ENCODE measurements at places on chromosomes 3 and 15.

DNA sequence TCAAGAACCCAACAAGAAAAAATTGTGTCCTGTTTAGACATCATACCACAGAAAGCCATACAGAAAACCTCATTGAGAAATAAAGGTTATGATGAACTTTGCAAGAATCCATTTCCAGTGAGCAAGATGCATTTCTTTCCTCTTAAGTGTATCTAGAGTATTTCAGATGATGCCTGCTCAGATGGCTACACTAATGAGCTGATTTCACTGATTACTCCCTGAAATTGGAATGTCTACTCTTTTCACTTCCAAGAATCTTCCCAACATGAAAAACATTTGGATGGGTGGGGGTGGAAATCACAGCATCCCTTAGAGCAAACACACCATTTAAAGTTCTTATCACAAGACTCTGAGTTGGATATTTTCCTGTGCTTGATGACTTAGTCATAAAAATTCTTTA, 41.4 kb upstream of the IL12A start:
- DNase-seq = no peak

DNA sequence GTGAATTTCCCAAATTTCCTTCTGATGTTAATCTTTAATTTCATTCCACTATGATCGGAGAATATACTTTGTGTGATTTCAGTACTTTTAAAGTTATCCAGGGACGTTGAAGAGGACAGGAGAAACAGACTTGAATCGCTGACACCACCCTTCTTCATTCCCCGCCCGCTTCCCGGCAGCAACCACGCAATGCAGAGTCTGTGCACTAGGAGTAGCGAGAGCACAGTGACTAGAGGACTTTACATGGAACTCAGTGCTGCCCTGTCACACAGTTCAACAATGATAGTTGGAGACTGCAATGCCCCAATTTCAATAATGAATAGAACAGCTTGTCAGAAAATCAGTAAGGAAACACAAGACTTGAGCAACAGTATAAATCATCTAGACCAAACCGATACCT, 73.9 kb downstream of the RNF13 start:
- DNase-seq = no peak

GRCh38 chr15:65623103-65623502, 1.4 kb downstream of the SLC24A1 start:
- DNase-seq = no peak

GRCh38 chr3:38110314-38111050, 26.4 kb downstream of the ACAA1 start:
- no peak for DNase-seq

- no peak for DNase-seq
Measured at GRCh38 chr3:31622636-31623288, 90.0 kb downstream of the STT3B start.

DNA sequence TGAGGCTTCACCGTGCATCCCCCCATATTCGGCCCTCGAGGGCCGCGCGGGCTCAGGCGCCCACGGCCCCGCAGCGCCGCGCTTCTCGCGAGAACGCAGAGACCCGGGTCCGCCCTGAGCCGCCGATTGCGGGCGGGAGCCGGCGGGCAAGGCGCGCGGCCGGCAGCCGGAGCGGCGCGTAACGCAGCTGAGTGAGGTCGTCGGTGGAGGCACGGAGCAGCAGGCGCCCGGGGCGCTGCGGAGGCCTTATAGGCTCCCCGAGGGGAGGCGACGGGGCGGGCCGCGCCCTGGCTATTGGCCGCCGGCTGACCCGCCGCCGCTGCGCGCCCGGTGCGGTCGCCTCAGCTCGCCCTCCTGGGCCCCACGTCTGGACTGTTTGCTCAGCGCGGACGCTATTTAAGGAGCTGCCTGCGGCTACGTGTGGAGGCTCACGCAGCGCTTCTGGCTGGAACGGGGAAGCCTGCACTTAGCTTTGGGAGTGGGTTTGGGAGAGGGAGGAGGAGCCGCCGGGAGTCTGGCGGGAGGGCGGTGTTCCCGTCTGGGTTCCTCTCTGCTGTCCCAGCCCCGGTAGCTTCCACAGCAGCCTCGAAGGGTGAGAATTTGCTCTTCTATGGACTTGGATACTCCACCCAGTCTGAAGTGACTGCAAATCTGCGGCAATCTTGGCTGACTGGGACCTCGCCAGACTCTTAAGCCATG, at the start of gene PLOD2:
PLOD2 (minus strand) TSS at position 221 of the 699 bp plus-strand sequence; CDS start at position 26, 195 bp downstream.
- DNase-seq = no peak

- peak; percentile 68 for DNase-seq
Measured at GRCh38 chr3:53160660-53161449, at the start of gene PRKCD. Gene PRKCD (plus strand): TSS chr3:53161209. CDS start chr3:53178423, 17,214 bp downstream.

DNA sequence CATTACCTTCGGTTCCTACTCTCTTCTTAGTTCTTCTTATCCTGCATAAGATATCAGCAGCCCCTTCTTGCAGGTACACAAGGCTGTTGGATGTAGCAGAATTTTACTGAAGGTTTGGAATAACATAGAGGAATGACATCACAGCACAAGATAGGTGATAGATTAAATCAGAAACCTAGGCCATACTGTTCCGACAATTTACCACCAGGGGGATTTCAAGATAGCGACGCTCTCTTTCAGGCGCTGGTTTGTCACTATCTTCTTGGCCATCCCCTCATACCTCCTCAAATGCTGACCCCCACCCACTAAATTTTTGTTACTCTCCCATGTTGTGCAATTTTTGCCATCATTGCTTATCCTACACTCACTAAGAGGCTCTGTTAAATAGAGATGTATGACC, 3.5 kb downstream of the SIDT1 start:
- DNase-seq = no peak

DNA sequence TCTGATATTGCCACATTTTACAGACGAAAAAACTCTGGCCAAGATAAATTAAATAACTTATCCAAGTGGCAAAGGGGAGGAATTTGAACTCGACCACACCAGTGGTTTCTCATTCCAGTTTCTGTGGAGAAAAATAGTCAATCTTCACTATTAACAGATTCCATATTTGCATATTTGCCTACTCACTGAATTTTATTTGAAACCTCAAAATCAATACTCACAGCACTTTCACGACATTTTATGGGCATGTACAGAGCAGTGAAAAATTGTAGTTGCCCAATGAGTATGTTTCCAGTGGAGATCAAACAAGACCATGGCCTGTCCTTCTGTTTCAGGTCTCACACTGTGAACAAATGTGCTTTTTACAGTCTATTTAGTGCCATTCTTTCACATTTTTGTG, 374.3 kb downstream of the MAGI1 start:
- DNase-seq = no peak

GRCh38 chr15:53739651-53740050, 19.8 kb downstream of the WDR72 start:
- no peak for DNase-seq

- no peak for DNase-seq
Measured at GRCh38 chr15:75230016-75230343, 28.2 kb upstream of the GOLGA6C start.

DNA sequence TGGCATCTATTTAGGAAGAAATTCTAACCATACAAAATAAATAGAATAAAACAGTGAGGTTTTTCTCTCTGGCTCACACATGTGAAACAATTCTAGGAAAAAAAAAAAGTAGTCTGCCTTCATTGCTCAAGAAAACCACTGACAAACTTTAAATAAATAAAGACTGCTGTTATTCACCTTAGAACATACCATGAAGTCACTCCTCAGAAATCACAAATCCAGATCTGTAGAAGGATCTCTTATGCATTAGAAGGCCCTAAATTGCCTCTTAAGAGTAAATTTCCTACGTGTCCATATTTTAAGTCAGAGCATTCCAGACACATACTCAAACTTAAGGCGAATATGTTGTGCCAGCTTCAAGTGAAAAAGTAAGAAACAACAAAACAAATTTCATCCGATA, 217.3 kb downstream of the ZIC4 start:
- DNase-seq = no peak
